ENCODE measurements at places on chromosomes 12 and 14.

DNA sequence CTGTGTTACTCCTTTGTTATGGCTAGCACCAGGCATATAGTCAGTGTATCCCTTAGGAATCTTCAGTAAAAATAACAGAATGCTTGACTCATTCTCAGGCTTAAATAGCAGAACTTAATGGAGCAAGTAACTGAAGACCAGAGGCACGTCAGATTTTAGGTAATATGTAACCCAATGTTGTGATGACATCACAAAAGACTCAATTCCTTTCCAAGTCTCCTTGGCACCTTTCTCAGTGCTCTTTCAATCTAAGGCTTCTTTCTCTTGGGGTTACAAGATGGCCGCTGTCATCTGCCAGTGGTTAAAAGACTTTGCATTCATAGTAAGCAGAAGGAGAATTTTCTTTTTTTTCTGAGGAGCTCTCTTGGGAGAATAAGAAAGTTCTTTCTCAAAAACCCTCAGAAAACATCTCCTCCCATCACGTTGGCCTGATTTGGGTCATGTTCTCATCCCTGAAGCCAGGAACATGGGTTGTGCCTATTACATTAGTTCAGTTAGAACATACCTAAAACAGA, 33.4 kb upstream of the DCN start:
- DNase-seq = no peak

DNA sequence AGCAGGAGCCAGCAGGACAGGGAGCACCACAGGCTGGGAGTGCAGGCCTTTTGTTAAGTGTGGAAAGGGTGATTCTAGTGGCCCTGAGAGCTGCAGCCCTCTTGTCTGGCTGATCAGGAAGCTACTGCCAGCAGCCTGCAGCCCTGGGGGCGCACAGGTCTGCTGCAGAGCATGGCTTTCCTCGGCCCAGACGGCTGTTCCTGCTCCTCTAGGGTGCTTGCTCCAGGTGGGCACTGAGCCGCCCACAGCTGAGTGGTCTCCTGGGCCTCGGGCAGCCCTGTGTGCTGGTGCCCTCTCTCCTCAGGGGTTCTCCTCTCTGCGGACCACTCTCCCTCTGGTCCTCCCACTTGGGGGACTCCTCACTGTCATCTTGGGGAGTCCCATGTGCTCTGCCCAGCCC, 18.9 kb downstream of the CCDC88C start:
- DNase-seq = no peak

DNA sequence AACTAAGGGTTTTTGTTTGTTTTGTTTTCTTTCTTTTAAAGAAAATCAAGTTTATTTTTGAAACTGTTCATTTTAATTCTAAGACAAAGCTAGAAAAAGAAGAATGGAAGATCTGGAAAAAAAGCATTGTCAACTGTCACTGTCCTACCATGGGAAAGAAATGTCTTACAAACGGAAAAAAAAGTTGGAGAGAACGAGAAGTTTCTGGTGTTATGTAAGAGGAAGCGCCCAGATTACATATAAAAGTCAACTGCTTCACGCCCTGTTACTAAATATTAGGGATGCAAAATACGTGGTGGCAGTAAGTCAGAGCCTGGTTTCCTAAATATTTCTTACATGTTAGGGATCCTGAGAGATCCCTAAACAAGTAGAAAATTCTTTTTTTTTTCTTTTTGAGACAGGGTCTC, 14.3 kb upstream of the FBXL14 start:
- DNase-seq = no peak

DNA sequence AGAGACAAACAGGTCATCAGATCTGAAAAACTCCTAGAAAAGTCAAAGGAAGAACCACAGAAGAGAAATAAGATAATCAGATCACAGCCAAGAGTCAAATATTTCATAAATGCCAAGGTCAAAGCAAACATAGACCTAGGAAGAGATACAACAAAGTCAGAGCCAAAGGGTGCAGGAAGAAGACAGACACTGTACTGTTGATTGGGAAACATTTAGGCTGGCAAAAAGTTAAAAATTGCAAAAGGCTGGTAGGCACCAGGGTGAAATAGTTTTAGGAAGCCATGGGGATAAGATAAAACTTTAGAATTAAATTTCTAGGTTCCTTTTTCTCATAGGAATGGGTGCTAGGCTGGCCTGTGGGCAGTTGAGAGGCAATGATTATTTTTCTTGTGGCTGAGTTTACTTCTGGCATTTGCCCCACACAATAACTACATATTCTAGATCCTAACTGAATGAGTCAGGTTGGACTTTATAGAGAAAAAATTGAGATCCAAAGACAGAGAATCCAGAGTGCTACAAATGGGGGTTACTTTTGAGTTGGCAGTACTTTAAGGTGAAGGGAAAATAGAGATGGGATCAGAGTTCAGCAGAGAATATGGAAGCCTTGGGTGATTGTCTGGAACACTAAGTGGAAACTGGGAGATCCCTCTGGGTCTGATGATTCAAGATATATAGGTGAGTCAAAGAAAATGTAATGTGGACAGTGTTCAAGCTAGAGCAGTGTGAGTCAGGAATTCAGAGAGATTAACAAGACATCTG, 215.5 kb downstream of the C12orf50 start:
- no peak for DNase-seq

DNA sequence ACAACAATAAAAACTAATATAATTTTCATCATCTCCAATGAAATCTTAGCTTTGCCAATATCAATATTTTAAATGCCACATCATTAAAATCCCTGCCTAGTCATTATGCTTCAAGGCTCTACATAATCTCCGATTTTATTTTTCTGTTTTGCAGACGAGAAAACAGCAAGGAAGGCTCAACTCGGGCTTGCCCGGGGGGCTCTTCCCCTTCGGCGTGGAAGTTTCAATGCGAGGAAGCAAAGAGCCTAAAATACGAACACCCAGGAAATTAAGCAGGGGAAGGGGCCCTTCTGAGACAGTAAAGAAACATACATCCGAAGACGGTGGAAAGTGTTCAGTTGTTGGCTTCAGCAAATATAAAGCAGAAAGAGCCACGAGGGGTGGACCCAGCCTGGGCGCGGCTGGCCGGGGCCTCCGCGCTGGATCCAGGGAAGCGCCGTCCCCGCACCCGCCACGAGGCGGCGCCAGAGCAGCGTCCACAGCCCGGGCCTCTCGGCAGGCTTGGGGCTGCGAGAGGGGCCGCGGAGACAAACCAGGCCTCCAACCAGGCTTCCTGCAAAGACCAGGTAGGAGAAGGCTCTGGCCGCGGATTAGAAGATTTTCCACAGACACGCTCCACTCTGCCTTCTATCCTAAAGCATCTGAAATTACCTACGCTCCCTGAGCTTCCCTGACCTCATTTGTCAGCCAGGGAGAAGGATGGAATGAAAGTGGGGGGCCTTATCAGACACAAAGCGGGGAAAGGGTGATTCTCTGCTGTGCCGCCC, 77.2 kb downstream of the SERPINA3 start:
- DNase-seq = no peak

- DNase-seq = no peak
Observed at GRCh38 chr14:58574623-58575022, 63.1 kb upstream of the DACT1 start.

DNA sequence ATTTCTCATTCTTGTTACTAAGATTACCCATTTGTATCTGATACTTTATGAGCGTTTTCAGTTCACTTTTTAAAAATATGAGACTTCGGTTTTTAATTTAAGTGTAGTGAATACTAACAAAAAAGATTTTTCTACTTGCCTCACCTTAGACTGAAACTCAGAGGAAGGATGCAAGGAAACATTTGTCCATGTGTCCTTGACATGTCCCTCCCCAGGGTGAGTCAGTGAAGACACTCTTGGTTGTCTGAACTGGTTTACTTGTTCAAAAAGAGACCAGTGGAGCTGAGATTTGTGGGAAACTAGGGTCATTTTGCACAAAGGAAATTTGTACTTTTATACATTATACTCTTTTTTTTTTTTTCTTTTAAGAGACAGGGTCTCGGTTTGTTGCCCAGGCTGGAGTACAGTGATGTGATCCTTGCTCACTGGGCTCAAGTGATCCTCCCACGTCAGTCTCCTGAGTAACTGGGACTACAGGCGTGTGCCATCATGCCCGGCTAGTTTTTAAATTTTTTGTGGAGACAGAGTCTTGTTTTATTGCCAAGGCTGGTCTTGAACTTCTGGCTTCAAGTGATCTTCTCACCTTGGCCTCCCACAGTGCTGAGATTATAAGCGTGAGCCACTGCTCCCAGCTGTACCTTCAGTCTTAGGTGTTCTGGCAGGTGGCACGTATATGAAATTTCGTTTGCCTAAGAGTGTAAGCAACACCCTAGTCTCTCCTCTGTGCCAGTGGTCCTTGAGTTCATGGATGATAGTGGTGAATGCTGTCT, 56.7 kb downstream of the PPFIBP1 start:
- DNase-seq = no peak

GRCh38 chr14:99649219-99649618, 4.3 kb downstream of the HHIPL1 start:
- no peak for DNase-seq

DNA sequence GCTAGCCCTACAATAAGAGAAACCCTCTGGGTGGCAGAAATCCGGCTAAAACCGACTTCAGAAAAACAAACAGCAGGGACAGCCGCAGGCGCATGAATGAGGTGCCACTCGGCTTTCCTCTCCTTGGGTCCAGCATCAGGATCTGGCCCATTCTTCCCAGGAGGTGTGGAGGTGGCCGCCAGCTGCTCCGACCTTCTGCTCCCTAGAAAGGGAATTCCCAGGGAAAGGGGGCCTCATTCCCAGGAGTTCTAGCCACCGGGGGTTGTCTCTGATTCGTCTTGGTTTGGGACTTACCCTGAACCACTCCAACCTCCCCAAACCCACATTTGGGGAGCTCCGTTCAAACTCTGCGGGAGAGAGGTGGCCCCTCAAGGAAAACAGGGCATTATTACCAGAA, 13.0 kb downstream of the PAPLN start:
- no peak for DNase-seq

GRCh38 chr14:75648066-75648838, 12.4 kb downstream of the ERG28 start:
- no peak for DNase-seq

DNA sequence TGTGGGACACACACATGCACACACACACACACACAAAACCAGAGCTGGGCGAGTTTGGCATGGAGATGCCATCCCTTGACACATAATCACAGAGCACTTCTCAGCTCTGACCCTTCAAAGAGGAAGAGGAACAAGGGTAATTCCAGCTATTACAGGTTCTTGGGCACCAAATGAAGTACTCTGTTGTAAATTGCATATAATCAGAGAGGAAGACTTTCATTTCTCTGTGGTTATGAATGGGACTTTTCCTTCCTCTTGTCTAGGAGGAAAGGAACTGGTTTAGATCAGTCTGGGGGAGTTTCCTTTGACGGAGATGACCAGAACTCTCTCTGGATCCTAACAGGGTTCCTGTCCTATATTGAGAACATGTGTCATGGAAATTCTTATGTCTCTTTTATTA, 26.4 kb upstream of the FGF6 start:
- no peak for DNase-seq

GRCh38 chr12:128808651-128809050, 15.1 kb downstream of the SLC15A4 start:
- DNase-seq = no peak

GRCh38 chr12:92123780-92124688, 21.6 kb downstream of the BTG1 start:
- DNase-seq = no peak

GRCh38 chr14:104206281-104206904, 68.0 kb downstream of the KIF26A start:
- DNase-seq = no peak

DNA sequence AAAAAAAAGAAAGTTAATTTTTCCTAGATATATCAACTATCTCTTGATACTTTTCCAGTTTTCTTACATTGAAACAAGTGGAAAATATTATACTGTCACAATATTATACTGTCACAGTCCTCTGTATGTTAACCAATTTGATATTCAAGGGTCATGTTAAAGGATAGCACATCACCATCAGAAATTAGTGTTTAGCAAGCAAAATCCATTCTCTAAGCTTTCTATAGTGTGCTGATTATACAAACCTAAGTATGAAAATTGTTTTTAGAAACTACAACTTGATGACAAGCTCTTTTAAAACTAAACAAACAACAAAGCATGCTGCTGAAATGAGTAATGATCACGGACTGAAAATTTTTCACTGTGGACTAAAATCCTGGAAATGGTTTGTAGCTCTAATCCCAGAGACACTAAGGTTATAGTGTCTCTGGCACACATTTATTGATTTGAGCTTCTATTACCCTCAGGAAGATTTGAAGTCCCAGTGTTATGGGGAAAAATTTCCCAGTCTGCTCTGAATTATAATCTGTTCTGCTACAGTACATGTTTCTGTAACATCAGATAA, 9.7 kb downstream of the SPTSSA start:
- DNase-seq = no peak

- no peak for DNase-seq
Observed at GRCh38 chr12:828726-829395, 76.5 kb downstream of the WNK1 start.

GRCh38 chr14:104913435-104913834, 11.2 kb upstream of the PLD4 start:
- no peak for DNase-seq

- no peak for DNase-seq
Observed at GRCh38 chr12:127811988-127812387, 455.0 kb upstream of the TMEM132C start.

GRCh38 chr14:68621400-68622365, 171.2 kb downstream of the ZFP36L1 start:
- no peak for DNase-seq

DNA sequence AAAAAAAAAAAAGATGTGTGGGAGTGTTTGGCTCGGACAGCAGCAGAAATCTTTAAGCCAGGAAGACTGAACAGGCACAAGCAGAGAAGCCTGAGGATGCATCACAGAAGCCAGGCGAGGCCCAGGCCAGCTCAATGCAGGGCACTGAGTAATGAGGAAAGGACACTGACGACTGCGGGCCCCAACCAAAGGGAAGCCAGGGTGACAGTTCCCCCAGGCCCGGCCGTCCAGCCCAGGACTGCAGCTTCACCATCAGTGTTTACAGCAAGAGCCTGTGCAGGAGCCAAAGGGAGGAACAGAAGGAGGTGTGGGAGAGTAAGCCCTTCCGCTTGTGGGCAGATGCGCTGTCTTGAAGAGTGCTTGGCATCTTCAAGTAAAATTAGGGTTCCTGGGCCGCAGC, 205.3 kb upstream of the SFSWAP start:
- no peak for DNase-seq

GRCh38 chr12:32548691-32549281, 130.3 kb upstream of the DNM1L start:
- DNase-seq = no peak

Data from NCI-H1436 treated with DMSO at 0.1 percent for 48 hours (cell line).